Fibroblast of villous mesenchyme (primary cell): ENCODE measurements at places on chromosomes 6 and 20.

- no peak for DNase-seq
Observed at GRCh38 chr6:89010825-89011224, 47.4 kb upstream of the RNGTT start.

DNA sequence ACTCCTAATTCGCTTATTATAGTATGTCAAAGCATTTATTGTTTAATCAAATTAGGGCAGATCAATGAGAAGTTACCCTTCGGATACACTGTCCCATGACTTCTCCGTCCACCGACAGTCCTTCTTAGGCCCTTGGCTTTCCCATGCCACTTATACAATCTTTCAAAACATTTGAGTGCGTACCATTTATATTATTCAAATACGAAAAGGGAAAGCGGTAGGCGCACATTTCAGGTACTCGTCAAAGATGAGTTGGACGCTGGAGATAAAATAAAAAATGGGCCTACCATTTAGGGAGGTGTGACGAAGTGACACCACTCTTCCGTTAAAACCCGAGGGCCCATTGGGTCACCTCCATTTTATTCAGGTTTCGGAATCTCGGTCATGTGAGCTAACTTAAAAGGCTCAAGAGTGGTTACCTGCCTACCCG is 542 bp upstream of the AFG1L start:
- no peak for DNase-seq

DNA sequence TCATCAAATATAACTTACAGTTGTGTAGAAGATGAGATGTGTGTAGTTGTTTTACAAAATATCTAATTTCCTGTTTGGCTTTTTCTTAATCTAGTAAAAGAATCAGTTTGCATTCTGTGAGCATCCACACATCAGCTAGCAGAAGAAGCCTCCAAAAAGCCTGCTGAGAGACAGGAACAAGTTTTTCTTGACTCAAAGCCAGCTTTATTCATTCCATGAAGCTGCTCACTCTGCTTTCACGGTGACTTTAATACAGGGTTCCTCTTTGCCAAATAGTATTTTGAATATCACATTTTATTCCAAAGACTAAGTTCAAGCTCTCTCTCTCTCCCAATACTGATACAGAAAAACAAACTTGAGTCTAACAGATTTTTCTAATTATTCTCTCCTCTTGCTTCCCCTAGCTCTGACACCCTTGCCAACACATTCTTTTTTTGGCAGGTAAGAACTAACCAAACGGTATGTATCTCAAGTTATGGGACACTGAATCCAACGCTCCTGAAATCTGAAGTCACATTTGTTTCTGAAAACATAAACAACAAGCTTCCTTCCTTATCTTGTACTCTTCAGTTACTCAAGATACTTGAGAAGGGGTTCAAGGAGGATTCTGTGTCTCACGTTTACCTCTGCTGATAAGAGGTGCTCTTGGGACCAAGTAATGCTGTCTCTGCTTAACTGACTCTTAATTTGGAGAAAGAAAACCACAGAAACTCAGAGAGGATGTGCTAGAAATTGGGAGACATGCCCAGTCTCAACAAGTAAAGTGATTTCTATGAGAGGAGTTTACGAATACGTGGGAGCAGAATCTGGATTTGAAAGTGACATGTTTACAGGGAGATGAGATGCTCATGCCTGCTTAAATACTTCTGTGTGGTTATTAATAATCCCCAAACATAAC is 184.2 kb upstream of the SPTLC3 start:
- peak; percentile 14 for DNase-seq

- peak; percentile 48 for DNase-seq
Observed at GRCh38 chr6:3568396-3569082, 111.7 kb upstream of the SLC22A23 start.

- no peak for DNase-seq
Observed at GRCh38 chr6:27025351-27025750, 222.2 kb upstream of the PRSS16 start.

DNA sequence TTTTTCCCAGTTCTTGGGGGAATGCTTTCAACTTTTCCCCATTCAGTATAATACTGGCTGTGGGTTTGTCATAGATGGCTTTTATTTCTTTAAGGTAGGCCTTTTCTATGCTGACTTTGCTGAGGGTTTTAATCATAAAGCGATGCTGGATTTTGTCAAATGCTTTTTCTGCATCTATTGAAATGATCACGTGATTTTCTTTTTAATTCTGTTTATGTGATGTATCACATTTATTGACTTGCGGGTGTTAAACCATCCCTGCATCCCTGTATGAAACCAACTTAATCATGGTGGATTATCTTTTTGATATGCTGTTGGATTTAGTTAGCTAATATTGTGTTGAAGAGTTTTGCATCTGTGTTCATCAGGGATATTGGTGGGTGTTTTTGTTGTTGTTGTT is 65.6 kb downstream of the ERMARD start:
- no peak for DNase-seq

- no peak for DNase-seq
Observed at GRCh38 chr20:62739067-62739466, 30.4 kb downstream of the NTSR1 start.

- peak; percentile 64 for DNase-seq
Observed at GRCh38 chr6:43021270-43022047, at the start of gene RRP36. Gene RRP36 (plus strand): TSS chr6:43021623. CDS start chr6:43021655, 32 bp downstream.

DNA sequence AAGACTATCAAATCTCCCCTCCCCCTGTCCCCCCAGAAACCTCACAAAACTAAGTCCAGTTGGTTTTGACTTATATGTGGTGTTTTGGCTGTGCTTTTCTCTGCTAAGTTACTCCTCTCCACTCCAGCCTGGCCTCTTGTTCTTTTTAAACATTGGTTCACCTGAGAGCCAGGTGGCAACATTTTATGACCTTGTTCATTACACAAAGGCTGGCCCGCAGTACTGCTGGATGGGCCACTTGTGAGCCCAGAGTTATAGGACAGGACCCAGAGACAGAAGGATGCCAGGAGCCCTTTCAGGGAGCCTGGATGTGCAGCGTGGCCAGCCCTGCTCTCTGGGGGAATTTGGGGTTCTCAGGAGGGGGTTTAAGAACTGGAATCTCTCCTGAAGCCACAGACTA is 90.0 kb downstream of the RAMACL start:
- DNase-seq, result no peak

DNA sequence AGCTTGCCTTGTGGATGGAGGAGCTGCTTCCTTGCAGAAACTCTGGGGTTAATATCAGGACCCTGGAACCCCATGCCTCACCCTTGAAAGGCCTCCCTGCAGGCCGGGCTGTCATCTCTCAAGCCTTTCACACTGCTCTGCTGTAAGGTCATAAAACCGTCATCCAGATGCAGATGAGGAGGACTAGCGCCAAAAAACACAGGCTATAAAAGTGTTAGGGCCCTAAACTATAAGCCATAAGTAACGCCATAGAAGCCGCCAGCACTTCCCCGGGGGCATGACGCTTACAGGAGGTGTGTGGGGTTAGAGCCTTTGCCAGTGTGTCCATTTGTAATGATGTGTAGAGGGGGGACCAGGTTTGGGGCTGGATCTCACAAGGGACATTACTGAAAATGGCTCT is 47.6 kb downstream of the CDH4 start:
- peak; percentile 43 for DNase-seq

- DNase-seq, result no peak
Observed at GRCh38 chr6:25453288-25453687, 174.1 kb downstream of the CARMIL1 start.

- DNase-seq, result peak; percentile 81
Observed at GRCh38 chr20:38201356-38201755, 36.3 kb upstream of the TGM2 start.

- DNase-seq, result no peak
Observed at GRCh38 chr6:118260833-118261232, 287.3 kb upstream of the PLN start.

- DNase-seq, result no peak
Observed at GRCh38 chr20:32535953-32536823, 48.9 kb downstream of the NOL4L start.

- no peak for DNase-seq
Observed at GRCh38 chr20:14634665-14635064, 297.3 kb upstream of the FLRT3 start.

- DNase-seq, result no peak
Observed at GRCh38 chr20:20710443-20711315, 1.8 kb downstream of the RALGAPA2 start.

DNA sequence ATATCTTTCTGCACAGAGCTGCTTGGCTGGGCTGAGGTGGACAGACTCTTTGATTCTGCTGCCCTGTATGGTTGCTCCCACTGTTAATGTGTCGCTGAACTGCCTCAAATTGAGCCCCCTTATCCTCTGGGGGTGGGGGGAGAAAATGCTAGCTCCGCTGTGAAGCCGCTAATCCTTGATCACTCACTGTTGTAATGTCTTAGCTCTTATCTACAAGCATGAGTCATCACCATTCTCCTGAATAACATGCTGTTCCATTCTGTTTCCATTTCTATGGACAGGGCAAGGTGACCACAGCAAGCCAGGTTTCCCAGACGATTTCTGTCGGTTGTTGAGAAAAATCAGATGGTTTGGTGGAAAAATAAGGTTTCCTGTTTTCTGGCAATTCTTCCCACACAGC is 218.4 kb upstream of the GGTLC1 start:
- DNase-seq, result no peak

GRCh38 chr6:39791311-39791710 is 865 bp upstream of the DAAM2 start:
- no peak for DNase-seq

- DNase-seq, result peak; percentile 85
Observed at GRCh38 chr6:127366282-127367022, 23.0 kb upstream of the ECHDC1 start.

DNA sequence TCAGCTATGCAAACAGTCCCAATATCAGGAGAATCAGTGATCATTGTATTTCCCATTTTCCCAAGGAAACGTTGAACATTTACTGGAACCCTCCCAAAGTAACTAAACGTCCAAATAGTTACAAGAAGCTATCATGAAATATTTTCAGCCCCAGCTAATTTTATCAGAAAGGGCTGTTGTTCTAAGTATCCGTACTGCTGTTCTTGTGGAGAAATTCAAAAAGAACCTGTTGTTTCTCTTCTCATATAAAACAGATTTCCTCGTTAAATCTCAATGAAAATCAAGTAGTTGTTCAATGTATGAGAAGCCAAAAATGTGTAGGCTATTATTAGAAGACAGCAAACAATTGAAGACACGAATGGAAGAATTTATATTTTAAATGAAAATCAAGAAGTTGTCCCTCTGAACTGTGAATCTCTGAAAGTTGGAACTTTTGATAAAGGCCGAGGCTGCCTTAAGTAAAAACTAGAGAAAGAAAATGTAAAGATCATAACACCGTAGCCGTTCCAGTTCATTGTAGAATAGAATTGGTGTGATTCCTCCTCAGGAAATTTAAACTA is 107.7 kb downstream of the HFE start:
- DNase-seq, result no peak

GRCh38 chr6:1328129-1328800 is 16.4 kb downstream of the FOXQ1 start:
- no peak for DNase-seq

GRCh38 chr6:168837254-168838036 is 396.5 kb downstream of the SMOC2 start:
- DNase-seq, result no peak

DNA sequence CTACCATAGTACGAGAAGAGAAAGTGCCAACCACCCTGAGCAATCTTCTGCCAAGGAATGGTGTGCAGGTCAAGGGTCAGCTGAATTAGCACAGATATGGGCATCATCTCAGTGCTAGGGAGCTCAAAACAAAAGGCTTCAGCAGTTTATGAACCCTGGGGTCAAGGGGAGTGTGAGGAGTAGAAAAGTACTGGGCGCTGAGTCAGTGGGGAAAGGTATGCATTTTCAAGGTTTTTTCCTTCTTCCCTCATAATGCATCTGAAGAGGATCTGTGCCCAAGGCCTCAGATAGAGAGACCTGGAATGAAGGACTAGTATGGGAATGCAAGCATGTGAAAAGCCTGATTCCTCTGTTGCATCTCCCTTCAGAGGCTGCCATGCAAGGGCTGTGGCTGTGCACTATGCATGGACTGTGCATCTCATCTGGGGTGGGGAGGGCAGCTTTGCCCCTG is 81.7 kb downstream of the PERP start:
- DNase-seq, result no peak

DNA sequence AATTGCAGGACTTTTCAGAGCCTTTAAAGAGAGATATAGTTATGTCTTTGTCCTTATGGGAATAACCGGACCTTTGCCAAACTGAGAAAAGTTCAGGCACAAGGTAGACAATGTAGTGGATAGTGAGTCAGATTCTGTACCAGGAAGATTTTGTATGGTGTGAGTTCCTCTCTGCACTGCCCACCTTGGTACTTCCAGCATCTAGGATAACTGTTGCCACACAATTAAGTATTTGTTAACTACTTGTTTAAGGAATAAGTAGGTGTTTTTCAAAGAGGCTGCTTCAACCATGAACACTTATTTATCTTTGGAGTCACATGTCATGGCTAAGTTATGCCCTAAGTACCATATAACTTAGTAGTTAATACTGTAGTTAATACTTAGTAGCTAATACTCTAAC is 131.8 kb upstream of the DOK5 start:
- no peak for DNase-seq

GRCh38 chr6:100344761-100345160 is 120.0 kb downstream of the SIM1 start:
- DNase-seq, result no peak

DNA sequence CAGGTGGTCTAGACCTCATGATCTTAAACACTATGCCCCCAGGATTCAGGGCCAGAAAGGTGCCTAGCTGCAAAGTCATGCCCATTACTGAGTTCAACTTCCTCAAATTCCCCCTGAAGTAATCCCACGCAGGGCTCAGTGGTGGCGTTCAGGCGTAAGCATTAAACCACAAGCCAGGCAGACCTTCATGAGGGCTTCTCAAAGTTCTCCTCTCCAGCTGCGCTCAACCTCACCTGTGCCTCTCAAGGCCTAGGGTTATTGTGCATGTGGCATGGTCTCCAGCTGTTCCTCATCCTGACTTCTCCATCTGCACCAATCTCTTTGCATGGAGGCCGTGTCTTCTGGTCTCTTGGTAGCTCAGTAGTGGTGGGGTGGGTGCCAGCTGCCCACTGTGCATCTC is 113.6 kb downstream of the TSHZ2 start:
- no peak for DNase-seq

DNA sequence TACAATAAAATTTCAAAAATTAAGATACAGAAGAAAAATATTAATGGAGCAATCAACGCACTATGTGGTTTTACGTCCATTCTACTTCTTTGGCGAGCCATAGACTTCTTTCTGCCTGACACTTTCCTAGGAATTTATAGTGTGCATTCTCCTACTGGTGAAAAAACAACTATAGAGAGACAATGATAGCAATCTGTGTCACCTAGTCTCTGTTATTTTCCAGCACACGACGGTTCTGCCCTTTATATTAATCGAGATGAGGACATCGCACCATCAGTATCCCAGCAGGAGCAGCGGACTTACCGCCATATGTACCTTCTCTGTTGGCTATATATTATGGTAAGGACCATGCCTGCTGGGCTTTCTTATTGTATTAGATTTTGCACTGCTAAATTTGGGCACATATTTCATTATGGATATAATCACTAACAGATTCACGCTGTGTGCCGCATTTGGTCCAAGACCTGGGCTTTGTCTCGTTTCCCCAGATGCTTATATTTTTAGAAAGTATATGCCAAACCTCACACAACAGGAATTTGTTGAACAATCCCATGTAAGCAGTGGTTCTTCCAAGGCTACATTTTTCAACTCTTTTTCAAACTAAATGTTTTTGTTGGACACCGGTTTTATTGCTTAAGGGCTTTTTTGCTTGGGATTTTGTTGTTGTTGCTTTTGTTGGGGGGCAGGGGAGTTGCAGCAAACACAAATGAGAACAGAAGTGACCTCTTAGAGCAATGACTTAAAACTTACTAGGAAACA is 166.4 kb downstream of the ADAT2 start:
- DNase-seq, result peak; percentile 74

GRCh38 chr20:52918311-52918710 is 53.8 kb upstream of the TSHZ2 start:
- no peak for DNase-seq
